ENCODE measurements at places on chromosomes 3 and 15.
A peak's percentile ranks its signal among the peaks of the same experiment; 100 is the strongest.

GRCh38 chr15:69236505-69236904 is 62.2 kb upstream of the PAQR5 start:
- DNase-seq = no peak

- no peak for DNase-seq
Measured at GRCh38 chr3:27573780-27574437, 89.7 kb upstream of the SLC4A7 start.

DNA sequence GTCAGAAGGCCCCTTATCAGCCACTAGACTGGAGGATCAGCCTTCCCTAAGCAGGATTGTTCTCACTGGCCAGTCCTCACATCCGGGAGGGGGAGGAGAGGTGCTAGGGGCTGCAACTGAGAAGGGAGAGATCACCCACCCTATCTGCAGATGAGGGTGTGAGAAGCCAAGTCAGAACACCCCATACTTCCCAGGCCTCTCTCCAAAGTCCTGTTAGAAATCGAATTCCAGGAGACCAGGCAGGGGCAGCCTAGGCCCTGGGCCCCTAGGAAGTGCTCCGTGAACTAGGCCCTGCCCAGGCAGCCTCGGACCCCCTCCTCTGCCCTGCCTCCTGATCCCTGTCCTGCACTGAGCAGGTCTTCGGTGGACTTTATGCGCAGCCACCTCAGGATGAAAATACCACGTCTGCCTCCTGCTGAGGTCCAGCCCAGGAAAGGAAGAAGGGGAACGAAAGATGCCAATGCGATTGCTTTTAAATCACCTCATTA is 933 bp downstream of the DZIP1L start:
- DNase-seq = peak; percentile 62

DNA sequence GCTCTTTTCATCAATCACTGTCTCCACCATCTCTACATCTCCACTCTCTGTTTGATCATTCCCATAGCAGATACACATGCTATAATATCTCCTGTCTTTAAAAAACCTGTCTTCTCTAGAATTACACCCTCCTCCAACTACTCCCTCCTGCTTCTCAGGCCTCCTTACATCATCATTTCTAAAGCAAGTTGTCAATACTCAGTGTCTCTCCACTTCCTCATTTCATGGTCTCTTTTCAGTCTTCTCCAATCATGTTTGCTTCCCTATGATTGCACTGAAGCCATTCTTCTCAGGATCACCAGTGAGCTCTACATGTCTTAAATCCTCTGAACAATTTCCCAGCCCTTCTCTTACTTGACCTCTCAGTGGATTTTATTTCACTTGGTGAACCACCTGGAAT is 87.0 kb upstream of the ZNF280D start:
- no peak for DNase-seq

GRCh38 chr15:99343881-99344551 is 92.7 kb downstream of the LRRC28 start:
- DNase-seq = no peak

- DNase-seq = no peak
Measured at GRCh38 chr3:22506871-22507270, 696.3 kb upstream of the UBE2E2 start.

DNA sequence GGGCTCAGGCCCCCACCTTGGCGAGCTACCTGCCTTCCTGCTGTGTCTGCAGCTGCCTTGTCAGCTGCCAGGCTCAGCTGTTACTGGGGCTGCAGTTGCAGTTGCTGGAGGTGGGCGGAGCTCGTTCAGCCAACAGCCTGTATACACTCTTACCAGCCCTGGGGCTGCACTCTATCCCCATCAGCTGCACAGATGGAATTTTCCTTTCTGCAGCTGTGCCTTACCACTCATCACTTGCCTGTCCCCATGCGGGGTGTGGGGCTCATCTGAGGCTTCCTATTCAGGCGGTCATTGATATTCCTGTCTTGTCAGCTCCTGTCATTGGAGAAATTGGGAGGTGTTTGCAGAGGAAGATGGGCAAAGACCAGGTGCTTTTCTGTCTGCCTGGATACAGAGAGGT is 9.1 kb upstream of the SYN2 start:
- peak; percentile 43 for DNase-seq

- DNase-seq = no peak
Measured at GRCh38 chr15:89864958-89865739, 28.6 kb downstream of the AP3S2 start.

- peak; percentile 98 for DNase-seq
Measured at GRCh38 chr15:101294731-101295606, at the start of gene SNRPA1. SNRPA1 (minus strand) TSS chr15:101295248; CDS start chr15:101295178, 70 bp downstream.

GRCh38 chr3:126811530-126811929 is 107.5 kb downstream of the CHCHD6 start:
- DNase-seq = no peak

DNA sequence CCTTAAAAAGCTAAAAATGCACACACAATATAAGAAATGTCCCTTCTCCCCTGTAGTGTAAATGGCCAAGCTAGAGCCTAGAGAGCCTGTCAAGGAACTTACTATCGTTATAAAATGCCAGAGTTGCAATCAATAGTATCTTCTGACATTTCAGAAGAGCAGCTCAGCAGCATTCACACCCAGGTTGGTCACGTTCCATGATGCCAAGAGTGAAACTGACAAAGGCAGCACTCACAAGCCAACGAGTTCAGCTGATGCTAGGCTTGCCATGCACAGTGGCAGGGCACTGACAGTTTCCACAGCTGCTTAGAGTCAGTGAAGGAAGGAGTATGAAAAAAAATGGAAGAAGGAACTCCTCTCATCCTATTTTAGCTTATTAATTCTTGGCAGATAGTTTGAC is 331.4 kb upstream of the CCDC54 start:
- no peak for DNase-seq

GRCh38 chr3:139104062-139104461 is 59.4 kb upstream of the PRR23C start:
- no peak for DNase-seq

DNA sequence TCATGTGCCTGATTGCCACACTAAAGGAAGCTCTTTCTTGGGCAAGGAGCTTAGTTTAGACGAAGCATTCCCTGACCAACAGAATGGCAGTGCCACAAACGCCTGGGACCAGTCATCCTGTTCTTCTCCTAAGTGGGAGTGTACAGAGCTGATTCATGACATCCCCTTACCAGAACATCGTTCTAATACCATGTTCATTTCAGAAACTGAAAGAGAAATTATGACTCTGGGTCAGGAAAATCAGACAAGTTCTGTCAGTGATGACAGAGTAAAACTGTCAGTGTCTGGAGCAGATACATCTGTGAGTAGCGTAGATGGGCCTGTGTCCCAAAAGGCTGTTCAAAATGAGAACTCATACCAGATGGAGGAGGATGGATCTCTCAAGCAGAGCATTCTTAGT is 18.4 kb downstream of the SENP5 start:
- no peak for DNase-seq

- no peak for DNase-seq
Measured at GRCh38 chr3:38421679-38422336, 31.9 kb upstream of the ACVR2B start.

- no peak for DNase-seq
Measured at GRCh38 chr3:178353006-178353694, 183.1 kb upstream of the KCNMB2 start.

DNA sequence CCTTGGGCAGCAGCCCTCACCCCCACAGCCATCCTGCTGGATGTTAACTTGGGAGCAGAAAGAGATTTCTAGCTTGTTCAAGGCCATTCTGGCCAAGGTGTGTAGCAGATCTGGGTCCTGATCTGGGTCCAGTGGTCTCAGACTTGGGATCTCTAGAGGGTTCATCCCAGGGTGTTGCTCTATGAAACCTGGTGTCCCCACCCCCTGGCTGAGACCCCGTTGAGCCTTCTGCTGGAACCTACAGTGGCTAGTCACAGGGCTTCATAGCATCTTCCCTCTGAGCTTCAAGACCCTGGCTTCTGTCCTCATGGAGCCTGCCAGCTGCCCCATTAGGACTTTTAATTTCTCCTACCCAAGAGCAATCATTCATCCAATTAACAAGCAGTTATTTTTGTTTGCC is 64.3 kb downstream of the EPHB1 start:
- no peak for DNase-seq

GRCh38 chr3:196700801-196701200 is 11.2 kb downstream of the CEP19 start:
- no peak for DNase-seq

GRCh38 chr3:106522397-106522796 is 653.6 kb upstream of the CBLB start:
- no peak for DNase-seq

DNA sequence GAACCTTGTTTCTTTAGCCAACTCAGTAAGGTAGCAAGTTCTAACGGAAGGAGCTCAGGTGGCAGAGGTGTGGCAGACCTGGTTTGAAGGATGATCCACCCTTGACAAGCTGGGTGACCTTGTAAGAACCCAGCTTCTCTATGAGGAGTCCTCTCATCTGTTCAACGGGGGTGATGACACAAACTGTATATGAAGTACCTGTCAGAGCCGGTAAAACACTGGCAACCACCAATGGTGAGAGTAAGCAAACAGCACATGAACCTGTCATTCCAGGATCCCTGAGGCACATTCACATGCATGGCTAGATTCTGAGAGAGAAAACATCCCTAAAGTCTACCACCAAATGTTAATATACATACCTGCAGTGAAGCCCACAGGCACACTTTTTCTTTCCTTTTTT is 2.4 kb downstream of the SCAP start:
- no peak for DNase-seq

DNA sequence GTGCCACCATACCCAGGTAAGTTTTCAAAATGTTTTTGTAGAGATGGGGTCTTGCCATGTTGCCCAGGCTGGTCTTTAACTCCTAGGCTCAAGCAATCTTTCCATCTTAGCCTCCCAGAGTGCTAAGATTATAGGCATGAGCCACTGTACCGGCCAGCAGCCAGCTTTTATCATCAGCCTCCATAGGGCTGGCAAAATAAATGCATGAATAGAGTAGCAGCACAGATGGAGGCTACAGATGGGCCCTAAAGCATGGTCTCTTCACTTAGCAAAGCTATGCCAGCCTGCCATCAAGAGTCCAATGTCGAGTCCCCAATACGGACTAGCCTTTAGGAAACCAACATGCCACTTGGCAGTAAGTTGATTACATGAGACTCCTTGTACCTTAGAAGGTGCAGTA is 63.8 kb downstream of the CNTN3 start:
- no peak for DNase-seq

DNA sequence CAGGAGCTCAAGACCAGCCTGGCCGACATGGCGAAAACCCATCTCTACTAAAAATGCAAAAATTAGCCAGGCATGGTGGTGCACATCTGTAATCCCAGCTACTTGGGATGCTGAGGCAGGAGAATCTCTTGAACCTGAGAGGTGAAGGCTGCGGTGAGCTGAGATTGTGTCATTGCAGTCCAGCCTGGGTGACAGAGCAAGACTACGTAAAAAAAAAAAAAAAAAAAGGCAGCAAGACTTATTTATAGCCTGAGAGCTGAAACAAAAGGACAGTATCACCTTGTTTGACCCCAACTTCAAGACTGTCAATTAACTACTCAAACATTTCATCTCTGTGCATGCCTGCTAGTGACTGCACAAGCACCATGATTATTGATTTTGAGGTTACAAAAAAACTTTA is 478.9 kb upstream of the GBE1 start:
- DNase-seq = no peak

DNA sequence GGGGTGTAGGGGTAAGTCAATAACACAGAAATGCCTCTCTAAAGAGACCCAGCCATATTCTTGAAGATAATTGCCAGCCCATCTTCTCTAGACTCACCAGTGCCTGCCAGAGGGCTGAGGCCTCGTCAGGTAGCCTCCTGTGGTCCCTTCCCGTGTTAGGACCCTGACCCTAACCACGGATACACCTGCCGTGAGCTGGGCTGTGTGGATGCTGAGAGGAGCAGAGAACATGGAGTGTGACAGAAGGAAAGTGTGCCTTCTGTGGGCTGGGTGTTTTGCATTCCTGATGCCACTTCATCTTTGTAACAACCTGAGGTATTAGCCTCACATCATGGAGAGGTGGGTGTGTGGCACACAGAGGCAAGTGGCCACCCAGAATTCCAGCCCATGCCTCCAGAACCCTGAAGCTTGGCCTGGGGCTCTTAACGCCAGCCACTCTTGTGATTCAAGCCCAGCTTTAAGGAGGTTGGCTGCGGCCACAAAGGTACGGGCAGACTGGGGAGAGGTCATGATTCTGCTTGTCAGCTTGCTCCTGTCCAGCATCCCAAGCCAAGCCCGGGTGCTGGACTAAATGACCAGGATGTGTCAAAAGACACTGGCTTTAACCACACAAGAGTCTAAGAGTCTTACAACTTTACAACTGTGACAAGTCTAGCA is 21.1 kb upstream of the ABTB1 start:
- DNase-seq = no peak

DNA sequence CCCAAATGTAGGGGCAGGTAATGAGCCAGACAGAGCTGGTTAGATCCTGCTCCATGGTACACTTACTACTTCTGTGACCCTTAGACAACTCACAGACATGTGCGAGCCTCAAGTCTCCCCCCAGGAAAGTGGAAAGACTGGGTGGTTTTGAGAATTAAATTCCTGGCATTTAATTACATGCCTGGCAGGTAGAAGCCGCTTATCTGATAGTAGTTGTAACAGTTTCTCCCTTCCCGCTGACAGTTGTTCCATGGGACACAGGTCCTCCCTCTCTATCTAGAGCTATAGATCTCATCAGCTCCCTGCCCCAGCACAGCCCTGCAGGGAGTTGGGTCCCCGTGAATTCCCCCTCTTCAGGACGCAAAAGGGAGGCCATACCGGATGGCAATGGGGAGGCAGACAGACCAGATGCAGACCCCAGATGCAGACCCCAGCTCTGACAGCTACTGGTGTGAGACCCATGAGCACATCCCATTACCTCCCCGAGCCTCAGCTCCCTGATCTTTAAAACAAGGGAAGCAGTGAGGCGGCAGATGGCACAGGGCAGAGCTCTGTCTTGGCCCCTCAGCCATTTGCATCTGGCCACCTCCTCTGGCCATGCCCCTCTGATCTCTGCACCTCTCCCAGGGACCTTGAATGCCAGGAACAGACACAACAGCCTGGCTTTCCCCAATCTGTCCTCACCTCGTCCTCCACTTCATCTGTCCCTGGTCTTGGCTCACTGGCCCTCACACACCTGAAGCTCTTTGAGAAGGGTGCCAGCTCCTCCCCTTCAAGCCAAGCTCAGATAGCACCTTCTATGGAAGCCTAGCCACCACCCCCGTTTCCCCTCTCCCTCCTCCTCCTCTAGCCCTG is 34.1 kb upstream of the NR2C2 start:
- no peak for DNase-seq

Data from kidney (tissue), 22 donors.